HuH-7.5 (cell line): ENCODE measurements at places on chromosomes 4 and X.

DNA sequence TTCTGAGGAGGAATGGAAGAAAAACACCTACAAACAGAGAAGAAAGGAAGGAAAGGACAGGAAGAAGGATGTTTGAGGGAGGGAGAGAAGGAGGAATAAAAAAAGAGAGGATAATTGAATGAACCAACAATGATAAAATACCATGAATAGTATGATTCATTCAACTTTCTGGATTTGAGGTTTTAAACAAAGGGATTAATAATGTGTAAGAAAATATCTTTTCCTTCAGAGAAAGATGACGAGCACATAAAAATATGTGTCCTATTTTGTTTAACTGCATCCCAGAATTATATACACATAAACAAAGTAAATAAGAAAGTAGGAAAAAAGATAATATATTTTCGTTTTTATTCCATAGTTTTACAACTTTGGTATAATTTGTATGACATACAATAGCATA, 1380.4 kb downstream of the STIM2 start:
- DNase-seq: no peak

- DNase-seq: no peak
These were observed 659.0 kb upstream of the GNPDA2 start for GRCh38 chr4:45385306-45385705.

DNA sequence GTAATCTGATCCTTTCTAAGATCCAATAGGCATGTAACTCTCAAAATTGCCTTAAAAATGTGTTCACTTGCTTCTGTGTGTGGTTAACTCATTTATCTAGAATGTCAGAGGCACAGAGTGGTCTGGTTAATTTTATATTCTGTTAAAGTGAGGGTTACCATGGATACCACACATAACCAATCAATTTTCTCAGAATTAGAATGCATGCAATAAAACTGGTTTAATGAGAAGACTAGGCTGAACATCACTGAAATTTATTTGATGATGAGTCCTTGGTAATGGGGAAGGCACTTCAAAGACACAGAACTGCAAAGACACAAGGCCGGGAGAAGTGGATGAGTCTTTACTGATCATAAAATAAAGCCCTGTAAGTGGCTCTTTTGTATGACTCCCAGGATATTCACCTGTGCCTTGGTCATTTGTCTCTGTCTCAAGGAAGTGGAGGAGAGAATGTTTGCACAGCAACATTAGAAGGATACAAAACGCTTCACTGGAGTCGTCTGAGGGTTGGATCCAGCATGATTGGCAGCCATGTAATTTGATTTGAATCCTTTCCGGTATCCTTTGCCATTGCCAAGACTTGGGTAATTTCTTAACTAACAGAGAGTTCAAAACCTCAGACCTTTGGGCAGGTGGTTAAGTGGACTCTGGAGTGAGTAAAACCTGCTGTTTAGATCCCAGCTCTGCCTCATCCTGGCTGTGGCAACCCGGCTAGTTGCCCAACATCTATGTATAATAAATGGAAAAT, 94.0 kb upstream of the RBPJ start:
- DNase-seq: no peak

GRCh38 chr4:7909463-7910262, 30.0 kb downstream of the AFAP1 start:
- no peak for DNase-seq

DNA sequence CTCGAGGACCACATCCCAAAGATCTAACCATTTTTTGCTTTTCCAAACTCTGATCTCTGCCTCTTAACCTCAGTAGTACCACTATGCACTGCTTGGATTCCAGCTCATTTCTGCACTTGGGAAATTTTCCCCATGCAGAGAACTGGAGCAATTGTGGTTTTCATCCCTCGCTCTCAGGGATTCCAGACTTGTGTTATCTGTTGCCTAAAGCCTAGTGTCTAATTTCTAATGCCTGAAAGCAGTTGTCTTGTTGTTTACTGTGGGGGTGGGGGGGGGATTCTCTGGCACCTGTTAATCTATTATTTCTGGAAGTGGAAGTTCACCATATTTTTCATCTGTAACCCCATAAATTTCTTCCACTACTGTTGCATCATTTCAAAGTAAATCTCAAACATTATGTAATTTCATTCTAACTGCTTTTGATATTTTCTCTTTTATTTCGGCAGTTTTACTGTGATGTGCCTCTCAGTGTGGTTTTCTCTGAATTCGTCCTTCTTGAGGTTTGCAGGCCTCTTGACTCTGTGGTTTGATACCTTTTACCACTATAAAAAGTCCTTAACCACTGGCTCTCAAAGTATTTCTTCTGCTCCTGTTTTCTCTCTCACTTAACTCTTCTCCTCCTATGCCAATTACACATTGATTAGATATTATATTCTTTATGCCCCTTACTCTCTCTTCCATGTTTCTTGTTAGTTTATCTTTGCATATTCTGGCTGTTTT, 205.6 kb upstream of the EOLA2 start:
- no peak for DNase-seq

- no peak for DNase-seq
These were observed 74.0 kb downstream of the SEL1L3 start for GRCh38 chr4:25788703-25789238.

DNA sequence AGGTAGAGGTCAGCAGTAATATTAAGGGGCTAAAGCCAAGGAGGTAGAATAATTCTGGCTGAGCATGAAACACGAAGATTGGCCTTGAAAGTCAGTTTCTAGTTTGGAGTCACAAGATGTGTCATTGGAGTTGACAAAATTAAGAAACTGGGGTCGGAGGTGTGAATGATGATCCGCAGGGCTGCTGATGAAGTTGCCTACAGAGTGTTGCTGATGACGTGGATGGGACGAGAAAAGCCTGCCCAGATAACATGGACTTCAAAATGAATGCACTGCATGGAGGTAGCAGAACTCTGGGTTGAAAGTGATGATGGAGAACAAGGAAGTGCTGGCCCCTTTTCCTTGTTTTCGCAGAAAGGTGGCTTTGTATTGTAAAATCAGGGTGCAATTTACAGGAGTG, 60.5 kb downstream of the DTHD1 start:
- DNase-seq: no peak

DNA sequence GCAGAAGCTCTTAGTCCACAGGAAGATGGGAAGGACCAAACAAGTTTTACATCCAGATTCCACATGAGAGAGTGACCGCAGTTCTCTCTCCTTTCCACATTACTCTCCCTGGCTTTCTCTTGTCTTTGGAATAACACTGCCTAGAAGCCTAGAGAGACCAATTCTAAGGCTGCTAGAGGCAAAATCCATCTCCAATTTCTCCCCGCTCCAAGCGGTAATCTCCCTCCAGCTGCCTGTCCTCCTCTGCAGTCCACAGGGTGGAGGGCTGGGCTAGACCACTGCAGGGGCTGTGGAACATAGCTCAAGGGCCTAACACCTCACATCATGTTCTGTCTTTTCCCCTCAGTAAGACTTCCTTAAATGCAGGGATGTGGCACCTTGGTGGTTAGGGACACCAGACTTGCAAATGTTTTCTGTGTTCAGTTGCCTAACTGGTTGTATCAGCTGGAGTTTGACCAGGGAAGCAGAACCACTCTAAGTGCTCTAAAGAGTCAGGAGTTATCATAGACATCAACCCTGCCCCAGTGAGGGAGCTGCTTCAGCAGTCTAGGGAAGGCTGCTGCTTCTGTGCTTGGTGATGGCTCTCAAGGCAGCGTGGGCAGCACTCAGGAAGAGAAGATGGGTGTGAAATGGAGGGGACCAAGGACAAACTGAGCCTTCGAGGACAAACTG, 423.1 kb downstream of the BCOR start:
- no peak for DNase-seq

GRCh38 chrX:91434351-91435168, at the start of gene PABPC5:
PABPC5 (plus strand) TSS chrX:91434839; CDS start chrX:91435578, 739 bp downstream.
- DNase-seq: no peak

- DNase-seq: no peak
These were observed 21.9 kb downstream of the FAT1 start for GRCh38 chr4:186701788-186702187.

DNA sequence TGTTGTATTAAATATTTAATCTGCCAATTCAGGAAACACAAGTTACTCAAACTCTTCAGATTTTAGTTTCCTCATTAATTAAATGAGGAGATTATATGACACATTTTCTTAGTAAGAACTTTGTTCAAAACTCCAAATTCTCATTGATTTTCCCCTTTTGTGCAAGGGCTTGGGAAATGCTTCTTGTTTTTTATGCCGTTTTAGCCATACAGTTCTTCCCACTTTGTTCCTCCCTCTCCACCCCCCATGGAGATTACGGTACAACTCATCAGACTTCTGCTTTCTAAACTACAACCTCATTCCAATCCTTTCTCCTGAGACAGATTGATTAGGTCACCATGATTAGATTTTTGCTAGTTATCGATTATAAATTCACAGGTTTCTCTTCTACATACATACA, 10.9 kb upstream of the BBS7 start:
- no peak for DNase-seq

DNA sequence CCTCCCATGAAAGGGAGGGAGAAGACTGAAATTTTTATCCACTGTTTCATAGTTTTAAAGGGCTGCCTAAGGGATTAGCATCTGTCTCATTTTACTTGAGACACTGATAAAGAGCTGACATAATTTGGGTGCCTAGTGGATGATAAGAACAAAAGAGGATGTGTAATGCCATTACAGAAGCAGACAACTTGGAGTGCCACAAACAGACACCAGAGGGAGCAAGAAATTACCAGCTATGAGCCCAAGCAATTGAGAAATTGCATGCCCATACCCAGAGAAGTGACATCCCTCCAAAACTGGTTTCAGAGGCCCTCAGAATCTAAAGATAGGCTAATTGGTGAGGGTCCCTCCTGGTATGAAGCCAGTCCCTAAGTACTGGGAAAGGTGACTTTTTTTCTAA, 38.5 kb upstream of the POU3F4 start:
- DNase-seq: no peak

DNA sequence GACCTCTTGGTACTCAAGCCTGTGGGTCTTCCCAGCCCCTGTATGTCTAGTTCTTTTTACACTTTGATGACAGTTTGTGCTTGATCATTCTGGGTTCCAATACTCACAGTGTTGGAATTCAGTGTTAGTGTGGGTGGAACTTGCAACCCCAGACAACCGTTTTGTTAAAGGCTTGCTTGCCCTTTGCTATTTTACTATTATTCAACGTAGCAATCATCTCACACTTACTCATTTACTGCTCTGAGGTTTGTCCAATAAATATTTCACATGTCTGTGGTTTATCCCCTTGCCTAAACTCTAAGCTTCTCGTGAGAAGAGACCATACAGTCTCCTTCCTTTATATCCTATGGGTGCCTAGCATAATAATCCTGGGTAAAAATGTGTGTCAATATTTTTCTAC, 15.3 kb downstream of the CCNG2 start:
- DNase-seq: no peak

DNA sequence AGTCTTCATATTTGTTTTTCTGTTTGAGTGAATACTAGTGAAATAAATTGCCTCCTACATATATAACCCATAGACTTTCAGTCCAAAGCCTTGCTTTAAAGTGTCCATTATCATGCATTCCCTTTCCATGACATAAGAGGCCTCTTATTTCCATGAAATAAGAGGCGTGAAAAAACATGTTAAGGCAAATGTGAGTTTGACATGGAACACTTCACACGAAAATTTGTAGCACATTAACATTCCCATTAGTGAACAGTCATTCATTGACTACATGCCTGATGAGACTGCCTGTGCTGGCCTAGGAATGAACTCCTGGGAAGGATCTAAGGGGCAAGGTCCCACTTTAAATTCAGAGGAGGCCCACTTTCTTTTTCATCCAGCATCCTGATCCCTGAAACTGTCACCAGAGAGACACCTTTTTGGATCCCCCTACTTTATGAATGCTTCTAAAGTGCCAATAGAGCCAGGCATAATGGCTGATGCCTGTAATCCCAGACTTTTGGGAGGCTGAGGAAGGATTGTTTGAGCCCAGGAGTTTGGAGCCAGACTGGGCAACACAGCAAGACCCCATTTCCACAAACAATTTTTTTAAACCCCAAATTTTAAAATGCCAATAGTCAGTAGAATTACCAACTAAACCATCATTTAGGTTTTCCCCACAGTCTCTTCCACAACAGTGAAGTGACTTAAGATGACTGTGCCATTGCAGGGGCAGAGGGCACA, 6.7 kb downstream of the RTL8B start:
- no peak for DNase-seq

DNA sequence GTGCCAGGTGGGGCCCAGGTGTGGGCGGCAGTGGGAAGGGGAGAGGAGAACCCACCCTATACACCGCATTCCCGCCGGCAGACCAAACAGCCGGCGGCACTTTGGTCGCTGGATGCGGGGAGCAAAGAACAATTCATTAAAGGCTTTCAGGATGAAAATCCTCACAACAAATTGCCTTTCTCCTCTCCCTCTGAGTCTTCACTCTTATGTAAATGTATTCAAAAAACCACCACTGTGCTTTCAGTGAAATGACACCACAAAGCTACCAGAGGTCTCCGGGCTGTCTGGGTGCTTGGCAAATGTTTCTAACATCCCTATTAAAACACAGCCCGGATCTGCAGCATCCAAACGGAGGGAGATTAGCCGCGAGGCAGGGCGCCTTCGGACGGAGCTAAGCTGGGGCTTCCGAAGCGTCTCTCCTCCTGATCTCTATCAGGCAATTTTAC, 171.8 kb upstream of the TBL1X start:
- DNase-seq: no peak

- DNase-seq: no peak
These were observed 46.6 kb downstream of the RHOH start for GRCh38 chr4:40243386-40243948.

DNA sequence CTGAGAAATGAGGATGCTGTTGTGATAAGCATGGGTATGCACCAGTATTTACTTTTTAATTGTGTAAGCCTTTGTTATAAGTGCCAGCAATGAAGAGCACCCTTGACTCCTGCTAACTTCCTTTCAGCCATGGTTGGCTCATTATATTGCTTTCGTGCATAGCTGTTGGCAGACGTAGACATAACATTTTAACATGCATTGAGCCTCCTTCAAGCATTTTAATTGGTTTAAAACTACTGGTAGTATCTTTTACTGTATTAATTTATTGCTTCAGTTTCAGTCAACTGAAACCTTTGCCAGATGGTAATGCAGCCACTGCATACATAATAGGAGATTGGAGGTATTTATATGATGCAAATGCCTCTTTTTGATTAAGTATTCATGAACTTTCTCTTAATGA, 1285.4 kb downstream of the PCDH18 start:
- no peak for DNase-seq

DNA sequence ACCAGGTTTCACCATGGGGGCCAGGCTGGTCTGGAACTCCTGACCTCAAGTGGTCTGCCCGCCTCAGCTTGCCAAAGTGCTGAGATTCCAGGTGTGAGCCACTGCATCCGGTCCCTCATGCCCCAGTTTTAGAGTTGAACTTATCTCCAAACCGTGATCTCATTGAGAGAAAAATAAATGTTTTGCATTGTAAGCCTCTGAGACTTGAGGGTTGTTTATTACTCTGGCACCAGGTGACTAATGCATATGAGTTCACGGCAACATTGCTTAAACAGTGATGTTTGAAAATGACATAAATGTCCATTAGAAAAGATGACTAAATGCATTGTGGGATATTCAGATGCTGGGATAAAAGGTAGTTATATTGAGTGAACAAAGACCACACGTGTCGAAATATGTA, 22.9 kb upstream of the FAT1 start:
- DNase-seq: no peak

- DNase-seq: no peak
These were observed 194.3 kb upstream of the POF1B start for GRCh38 chrX:85573801-85574200.

- DNase-seq: no peak
These were observed 345.1 kb upstream of the PITX2 start for GRCh38 chr4:110967936-110968335.

GRCh38 chr4:56130606-56131155, 181.9 kb downstream of the CEP135 start:
- DNase-seq: no peak
